ENCODE measurements at places on chromosomes 2 and 18.

DNA sequence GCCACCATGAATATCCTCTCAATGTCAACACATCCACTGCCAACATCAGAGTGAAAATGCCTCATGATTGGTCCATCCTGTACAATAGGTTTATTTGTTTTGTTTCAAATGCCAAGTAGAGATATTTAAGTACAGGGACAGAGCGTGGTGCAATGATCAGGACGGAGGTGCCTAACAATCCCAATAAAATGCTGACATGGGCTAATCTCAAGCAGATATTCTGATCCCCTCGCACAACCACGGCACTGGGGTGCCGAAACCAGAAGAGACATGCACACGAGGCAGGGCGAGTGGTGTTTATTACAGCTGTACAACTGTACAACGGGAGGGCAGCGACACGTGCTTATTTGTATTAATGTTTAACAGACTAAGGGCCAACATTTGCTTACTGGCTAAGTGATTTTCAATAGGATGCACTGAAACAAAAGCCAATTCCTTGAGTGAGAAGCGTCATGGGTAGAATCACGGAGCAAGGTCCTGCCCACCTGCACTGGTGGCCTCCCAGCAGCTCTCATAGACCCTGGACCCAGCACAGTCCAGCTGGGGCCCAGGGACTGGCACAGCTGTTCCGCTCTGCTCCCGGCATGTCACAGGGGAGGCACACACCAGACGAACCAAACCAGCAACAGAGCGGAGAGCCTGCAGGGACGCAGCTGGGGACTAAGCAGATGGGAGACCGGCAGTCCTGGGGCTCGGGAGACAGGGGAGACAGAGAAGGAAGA is 101.4 kb downstream of the HDAC4 start:
- no peak for DNase-seq

- DNase-seq = no peak
These were observed 9.7 kb downstream of the TNS1 start for GRCh38 chr2:217993138-217993537.

DNA sequence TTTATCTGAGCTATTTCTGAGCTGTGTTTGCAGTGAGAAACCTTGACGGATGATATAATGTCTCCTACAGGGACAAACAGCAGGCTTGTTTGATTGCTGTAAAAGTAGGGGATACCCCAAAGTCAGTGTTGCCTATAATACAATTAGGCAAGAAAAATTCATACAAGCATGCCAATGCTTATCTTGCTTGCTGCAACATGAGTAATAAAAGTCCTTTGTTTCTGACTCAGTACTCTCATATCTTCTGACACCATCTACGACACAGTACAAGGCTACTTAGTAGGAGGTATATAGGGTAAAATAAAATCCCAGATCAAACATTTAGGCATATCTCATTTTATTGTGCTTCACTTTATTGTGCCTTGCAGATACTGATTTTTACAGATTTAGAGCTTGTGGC is 33.0 kb downstream of the ERBB4 start:
- no peak for DNase-seq

GRCh38 chr2:110827511-110827910 is 95.1 kb downstream of the ACOXL start:
- DNase-seq = no peak

GRCh38 chr2:215619989-215620388 is 184.1 kb upstream of the FN1 start:
- no peak for DNase-seq

DNA sequence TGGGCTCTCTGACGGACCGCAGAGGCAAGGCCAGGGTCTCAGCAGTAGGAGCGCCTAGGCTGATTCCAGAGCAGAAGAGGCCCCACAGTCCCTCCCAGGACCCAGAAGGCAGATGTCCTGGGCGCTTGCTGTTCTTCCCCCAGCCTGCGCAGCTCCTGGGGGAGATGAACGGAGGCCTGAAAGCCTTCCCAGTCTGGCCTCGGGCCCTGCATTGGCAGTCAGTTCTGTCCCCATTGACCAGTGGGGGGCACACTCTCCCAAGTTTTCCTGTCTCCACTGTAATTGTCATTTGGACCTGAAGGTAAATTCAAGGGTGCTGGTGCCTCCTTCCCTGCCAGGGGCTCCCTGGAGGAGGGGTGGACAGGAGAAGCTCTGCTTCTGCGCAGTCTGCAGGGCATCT is 345.7 kb downstream of the CYP26B1 start:
- DNase-seq = no peak

GRCh38 chr2:74206180-74206688 is 7.8 kb downstream of the MTHFD2 start:
- DNase-seq = no peak

- no peak for DNase-seq
These were observed 76.2 kb downstream of the KIAA2012 start for GRCh38 chr2:202149155-202149762.

GRCh38 chr2:236250286-236250685 is 13.9 kb downstream of the ASB18 start:
- DNase-seq = no peak

DNA sequence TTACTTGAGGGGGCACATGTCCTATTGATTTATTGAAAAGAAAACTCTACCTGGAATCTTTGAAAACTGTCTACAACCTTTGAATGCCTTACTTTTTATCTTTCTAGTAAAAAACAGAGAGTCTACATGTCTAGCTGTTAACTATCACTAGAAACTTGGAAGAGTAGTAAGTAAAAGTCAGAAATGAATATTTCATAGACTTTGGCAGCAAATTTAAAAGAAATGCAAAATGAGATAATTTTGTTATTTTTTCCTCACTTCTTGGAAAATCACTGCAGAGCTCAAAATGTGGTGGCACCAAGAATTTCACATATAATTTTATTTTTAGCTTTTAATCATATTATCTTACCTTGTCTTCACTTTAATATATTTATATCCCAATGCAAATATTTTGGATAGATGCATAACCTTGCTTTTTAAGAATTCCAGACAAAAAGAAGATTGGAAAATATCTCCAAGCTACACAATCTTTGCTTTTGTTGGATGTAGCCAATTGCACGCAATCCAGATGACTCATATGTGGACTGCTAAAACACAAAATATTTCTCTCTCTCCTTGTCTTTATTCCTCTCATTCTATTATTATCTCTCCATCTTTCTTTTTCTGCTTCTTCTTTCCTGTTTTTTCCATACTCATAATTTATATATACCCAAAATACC is 92.2 kb upstream of the DSEL start:
- no peak for DNase-seq

GRCh38 chr2:36819095-36819711 is 122.7 kb downstream of the VIT start:
- no peak for DNase-seq

DNA sequence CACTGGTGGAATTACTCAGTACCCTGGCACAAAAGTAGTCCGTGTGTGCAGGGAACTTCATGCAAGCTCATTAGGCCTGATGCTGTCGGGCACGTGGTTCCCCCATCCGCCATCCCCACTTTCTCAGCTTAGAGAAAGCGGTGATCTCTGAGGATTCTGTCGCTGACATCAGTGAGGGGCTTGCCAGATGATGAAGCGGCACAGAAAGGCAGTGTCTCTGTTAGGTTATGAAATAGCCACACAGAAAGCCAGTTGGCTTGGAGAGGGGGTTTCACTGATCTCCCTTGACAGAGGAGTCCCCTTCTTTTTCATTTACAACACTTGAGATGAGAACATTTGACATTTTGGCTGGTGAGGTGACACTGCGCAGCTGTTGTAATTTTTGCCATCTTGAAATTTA is 179.7 kb downstream of the FAM210A start:
- DNase-seq = no peak

- DNase-seq = no peak
These were observed 8.9 kb downstream of the IL1B start for GRCh38 chr2:112827604-112828185.

DNA sequence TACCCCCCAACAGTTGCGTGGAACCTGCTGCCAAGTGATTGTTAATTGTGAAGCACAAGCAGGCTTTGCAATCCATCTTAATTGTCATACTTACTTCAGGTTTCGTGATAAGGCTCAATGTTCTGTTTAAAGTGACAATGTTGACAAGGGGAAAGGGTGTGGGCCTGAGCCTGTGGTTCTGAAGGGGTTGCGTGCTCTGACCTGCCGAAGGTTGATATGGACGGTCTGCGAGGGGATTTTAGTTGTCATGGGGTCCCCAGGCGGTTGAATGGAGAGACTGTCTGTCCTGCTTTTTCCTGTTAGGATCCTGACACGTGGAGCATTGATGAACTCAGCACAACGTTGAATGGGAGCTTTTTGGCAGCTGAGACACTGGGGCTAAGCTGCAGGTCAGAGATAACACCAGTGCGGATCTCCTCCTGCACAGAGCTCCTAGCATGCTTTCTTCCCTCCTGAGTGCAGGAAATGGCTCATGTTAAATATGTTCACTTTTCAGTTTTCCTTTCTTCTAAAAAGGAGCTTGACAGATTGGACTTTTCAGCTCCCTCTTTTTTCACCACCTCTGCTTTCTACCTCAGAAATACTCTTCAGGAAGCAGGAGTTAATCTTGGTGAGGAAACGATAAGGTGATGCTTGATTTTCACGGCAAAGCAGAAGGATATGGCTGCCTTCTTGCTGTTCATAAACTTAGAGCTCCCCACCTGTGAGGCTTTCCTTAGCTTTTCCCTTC is 62.9 kb upstream of the ZEB2 start:
- no peak for DNase-seq

DNA sequence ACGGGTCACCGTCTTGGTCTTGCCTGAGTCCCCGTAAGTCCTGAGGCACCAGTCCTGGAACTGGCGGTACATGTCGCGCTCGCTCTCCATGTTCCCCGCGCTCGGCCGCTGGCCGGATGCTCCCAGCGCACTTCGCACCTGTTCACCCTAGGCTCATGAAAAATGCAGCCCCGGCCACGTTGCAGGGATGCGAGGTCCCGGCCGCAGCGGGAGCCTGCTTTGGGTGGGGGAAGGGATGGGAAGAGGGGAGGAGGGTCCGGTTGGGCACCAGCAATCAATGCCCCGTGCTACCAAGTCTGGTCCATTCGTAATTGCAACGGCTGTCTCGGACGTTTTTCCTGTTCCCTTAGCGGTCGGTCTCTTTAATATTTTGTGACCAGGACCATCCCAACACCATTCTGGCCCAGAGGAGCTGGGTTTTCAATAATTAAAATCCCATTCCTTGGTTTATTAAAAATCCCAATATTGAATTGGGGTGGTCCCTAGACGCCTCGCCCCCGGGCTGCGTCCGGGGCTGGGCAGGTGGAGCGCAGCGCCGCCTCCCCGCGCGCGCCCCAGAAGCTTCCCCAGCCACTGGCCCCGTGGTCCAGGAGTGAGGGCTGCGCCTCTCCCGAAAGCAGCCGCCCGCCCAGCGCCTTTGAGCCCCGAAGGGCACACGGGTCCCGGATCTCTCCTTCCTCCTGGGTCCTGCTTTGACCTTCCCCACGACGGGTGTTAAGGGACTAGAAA is 1.4 kb downstream of the NOL4 start:
- no peak for DNase-seq

DNA sequence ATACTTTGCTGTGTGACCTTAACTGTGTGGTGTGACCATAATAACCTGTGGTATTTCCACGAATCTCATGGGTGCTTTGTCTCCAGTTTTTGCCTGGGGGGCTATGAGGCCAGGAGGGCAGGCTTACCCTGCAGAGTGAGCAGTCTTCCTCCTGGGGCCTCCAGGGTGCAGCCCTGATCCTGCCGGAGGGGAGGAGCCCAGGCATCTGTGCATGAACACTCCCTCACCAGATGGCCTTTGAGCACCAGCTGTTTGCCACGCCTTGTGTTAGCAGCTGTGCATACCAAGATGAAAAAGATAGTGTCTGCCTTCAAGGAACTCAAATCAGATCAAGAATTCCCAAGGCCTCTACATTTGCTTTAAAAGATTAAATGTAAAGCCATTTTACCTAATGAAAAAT is 75.0 kb upstream of the RBM44 start:
- no peak for DNase-seq

GRCh38 chr18:77061281-77061945 is 71.2 kb downstream of the MBP start:
- no peak for DNase-seq

DNA sequence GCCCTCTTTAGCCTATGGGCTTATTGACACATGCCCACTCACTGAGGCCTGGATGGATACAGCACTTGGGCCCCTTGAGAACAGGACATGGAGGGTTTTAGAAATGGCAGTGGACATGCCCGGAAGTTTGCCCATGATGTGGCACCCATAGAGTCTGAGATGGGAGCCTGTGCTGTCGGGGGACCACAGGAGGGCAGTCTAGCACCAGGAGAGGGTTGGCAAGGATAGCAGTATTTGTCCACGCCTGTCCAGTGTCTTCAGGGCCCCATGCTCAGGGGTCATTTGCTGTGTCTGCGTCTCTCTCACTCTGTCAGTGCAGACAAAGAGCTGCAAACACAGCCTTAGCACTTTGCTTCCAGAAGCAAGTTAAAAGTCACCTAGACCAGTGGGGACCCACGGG is 48.7 kb downstream of the IL1RL2 start:
- DNase-seq = no peak

DNA sequence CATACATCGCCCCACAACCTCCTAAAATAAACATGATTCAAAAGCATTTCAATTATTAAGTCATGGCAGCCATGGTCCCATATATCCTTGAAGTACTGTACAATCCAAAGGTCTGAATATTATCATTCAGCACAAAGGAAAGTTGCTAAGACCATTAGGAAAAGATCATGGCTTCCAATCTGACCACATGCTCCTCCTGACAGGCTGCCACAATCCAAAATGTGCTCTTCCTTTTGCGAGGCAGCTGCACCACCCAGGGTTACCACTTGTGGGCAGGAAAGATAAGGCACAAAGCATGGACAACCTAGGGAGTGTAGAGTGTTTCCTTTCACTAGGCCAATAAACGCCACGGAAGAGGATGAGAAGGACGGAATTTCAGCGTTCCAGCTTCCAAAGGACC is 5.4 kb downstream of the BOLA3 start:
- no peak for DNase-seq

- no peak for DNase-seq
These were observed 687.0 kb downstream of the BCL11A start for GRCh38 chr2:59866436-59866835.

GRCh38 chr18:4024702-4025101 is 430.4 kb downstream of the DLGAP1 start:
- DNase-seq = no peak
